Hepatocyte (in vitro differentiated cells): ENCODE measurements at places on chromosomes 7 and 10.

DNA sequence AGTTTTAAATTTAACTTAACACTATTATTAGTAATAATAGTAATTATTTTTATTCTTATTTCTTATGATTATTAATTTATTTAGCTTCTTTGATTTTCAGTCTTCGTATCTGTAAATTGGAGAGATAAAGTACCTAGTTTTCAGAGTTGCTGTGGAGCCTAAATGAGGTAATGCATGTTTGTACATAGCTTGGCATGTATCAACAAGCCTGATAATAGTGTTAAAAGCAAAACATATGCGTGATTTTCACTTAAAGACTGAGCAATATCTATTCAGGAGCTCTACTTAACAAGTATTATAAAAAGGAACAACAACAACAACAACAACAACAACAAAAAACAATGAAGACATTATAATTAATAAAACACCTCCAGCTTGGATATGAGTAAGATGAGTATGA, 12.4 kb downstream of the CALCR start:
- H3K27me3 ChIP-seq, result no peaks in the 10 kb centered on the region
- no peaks in the 10 kb centered on the region for H3K36me3 ChIP-seq
- no peaks in the 10 kb centered on the region for H3K4me1 ChIP-seq

- no peaks in the 10 kb centered on the region for H3K36me3 ChIP-seq
- H3K4me3 ChIP-seq, result no peak overlapping the region
- peaks cover 3% of the 10 kb centered on the region for H3K27me3 ChIP-seq
- no peak for DNase-seq
- no peak overlapping the region for H3K27ac ChIP-seq
- no peaks in the 10 kb centered on the region for H3K4me1 ChIP-seq
Measured at GRCh38 chr7:137609500-137609899, 237.3 kb downstream of the DGKI start.

- no peaks in the 10 kb centered on the region for H3K36me3 ChIP-seq
- H3K4me3 ChIP-seq, result no peak overlapping the region
- peaks cover 7% of the 10 kb centered on the region for H3K4me1 ChIP-seq
- no peak for DNase-seq
- H3K27ac ChIP-seq, result no peak overlapping the region
- H3K27me3 ChIP-seq, result no peaks in the 10 kb centered on the region
Measured at GRCh38 chr10:84428711-84429110, 100.3 kb downstream of the CCSER2 start.

DNA sequence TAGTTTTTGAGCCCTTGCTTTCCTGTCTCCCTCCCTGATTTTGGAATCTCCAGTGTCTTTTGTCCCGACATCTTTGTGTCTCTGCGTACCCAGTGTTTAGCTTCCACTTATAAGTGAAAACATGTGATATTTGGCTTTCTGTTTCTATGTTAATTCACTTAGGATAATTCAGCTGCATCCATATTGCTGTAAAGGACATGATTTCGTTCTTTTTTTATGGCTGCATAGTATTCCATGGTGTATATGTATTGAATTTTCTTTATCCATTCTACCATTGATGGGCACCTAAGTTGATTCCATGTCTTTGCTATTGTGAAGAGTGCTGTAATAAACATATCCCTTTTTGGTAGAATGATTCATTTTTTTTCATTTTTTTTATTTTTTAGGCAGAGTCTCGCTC, 48.3 kb downstream of the ADK start:
- H3K27me3 ChIP-seq, result no peaks in the 10 kb centered on the region
- no peaks in the 10 kb centered on the region for H3K4me1 ChIP-seq
- no peaks in the 10 kb centered on the region for H3K36me3 ChIP-seq
- no peak overlapping the region for H3K4me3 ChIP-seq
- DNase-seq, result no peak
- no peak overlapping the region for H3K27ac ChIP-seq

GRCh38 chr7:92682903-92683539, 92.8 kb upstream of the FAM133B start:
- peaks cover 29% of the 10 kb centered on the region for H3K4me1 ChIP-seq
- no peak for DNase-seq
- no peak overlapping the region for H3K4me3 ChIP-seq
- H3K36me3 ChIP-seq, result no peaks in the 10 kb centered on the region
- H3K27ac ChIP-seq, result peak overlapping the region; percentile 68

GRCh38 chr7:79452032-79452494, 1.4 kb downstream of the MAGI2 start:
- H3K27ac ChIP-seq, result peak overlapping the region; percentile 79
- no peaks in the 10 kb centered on the region for H3K27me3 ChIP-seq
- DNase-seq, result peak; percentile 93

- H3K27ac ChIP-seq, result no peak overlapping the region
- H3K4me3 ChIP-seq, result no peak overlapping the region
- DNase-seq, result no peak
- no peaks in the 10 kb centered on the region for H3K36me3 ChIP-seq
- H3K4me1 ChIP-seq, result no peaks in the 10 kb centered on the region
Measured at GRCh38 chr10:130884456-130884855, 427.1 kb downstream of the TCERG1L start.

DNA sequence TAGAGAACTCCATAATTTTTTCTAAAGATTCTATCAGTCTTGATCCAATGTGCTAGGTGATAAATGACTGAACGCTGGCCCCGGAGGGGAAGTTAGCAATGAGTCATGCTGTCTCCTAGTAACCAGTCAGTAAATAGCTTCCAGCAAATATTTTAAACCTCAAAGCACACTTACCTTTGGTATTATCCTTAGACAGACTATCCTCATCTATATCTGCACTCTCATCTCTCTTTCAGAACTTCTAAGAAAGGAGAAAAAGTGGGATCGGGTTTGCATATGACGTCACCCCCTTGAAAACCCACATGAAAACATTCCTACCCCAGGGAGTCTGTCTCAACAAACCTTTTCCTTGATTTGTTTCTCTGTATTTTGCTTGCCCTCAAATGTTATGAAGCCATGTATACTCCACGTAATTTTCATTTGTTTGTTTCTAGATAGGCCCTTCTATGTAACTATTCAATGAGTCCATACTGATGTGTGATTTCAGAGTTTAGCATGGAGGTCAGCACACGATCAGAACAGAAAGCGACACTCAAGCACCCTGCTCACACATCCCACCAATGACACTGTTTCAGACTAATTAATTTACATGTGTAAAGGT, 174.9 kb upstream of the NRP1 start:
- peaks cover 22% of the 10 kb centered on the region for H3K4me1 ChIP-seq
- H3K27me3 ChIP-seq, result no peaks in the 10 kb centered on the region
- no peaks in the 10 kb centered on the region for H3K36me3 ChIP-seq

DNA sequence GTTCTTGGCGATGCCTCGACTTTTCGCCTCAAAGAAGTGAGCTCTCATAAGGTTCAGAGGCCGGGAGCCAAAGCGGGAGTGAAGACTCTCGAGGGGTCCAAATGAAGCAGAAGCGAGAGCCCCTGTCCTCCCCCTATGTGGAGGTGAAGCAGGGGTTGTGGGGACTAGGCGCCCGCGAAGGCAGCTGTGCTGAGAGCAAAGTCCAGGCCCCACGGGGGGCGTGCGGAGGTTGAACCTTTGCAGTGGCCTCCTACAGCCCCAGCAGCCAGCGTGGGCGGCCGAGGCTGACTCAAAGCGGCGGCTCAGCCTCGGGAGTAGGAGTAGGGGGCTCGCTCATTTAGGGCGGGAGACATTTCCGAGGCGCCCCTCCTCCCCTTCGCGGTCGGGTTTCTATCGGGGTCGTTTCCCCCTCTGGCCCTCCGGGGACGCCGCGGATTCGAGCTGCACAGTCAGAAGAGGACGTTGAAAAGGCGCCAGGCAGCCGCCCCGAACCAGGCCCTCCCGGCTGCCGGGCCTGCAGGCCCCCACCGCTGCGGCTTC, 553 bp upstream of the ADD3 start:
- no peaks in the 10 kb centered on the region for H3K36me3 ChIP-seq
- H3K27ac ChIP-seq, result peak overlapping the region; percentile 98
- DNase-seq, result no peak
- peak overlapping the region; percentile 12 for H3K4me3 ChIP-seq
- H3K27me3 ChIP-seq, result no peaks in the 10 kb centered on the region

GRCh38 chr7:150365673-150366398, 2.8 kb upstream of the REPIN1 start:
- peaks cover 13% of the 10 kb centered on the region for H3K4me1 ChIP-seq
- no peaks in the 10 kb centered on the region for H3K36me3 ChIP-seq
- no peaks in the 10 kb centered on the region for H3K27me3 ChIP-seq
- no peak overlapping the region for H3K4me3 ChIP-seq

- H3K27ac ChIP-seq, result no peak overlapping the region
- H3K27me3 ChIP-seq, result no peaks in the 10 kb centered on the region
- DNase-seq, result no peak
- peaks cover 6% of the 10 kb centered on the region for H3K4me1 ChIP-seq
- no peaks in the 10 kb centered on the region for H3K36me3 ChIP-seq
Measured at GRCh38 chr10:100962351-100963080, 6.8 kb upstream of the SEMA4G start.

DNA sequence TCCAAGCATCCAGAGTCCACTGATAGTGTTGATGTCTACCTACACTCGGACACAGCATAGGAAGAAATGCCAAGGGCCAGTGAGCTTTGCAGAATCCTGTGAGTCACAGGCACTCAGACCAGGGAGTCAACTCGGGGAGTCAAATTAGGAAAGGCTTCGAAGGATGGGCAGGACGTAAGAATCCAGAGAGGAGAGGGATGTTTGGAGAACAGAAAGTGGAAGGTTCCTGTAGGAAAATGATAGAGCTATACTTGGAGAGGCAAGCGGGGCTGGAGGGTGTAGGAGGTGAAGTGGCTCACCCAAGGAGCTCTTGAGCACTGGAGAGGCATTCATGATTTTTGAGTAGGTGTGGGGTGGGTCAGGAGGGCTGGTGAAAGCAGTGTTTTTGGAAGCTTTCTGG, 3.0 kb downstream of the ZYX start:
- H3K27ac ChIP-seq, result no peak overlapping the region
- H3K4me3 ChIP-seq, result no peak overlapping the region
- no peaks in the 10 kb centered on the region for H3K27me3 ChIP-seq

- H3K36me3 ChIP-seq, result no peaks in the 10 kb centered on the region
- H3K27me3 ChIP-seq, result no peaks in the 10 kb centered on the region
- H3K27ac ChIP-seq, result no peak overlapping the region
- H3K4me3 ChIP-seq, result no peak overlapping the region
Measured at GRCh38 chr10:91296471-91296870, 76.0 kb downstream of the PCGF5 start.

DNA sequence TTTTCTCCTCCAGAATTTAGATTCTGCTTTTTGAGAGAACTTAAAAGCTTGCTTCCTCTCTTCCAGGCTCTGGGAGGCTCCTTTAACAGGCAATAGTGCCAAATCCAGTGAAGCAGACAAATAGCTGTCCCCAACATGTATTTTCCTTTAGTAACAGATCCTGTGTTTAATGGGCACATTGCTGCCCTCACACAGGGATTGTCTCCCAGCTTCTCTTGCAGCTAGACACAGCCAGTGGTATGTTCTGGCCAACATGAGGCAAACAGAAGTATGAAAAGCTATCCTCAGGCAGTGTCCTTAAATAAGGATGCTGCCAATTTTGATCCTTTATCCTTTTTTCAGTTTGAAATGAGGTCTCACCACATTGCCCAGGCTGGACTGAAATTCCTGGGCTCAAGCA, 38.2 kb downstream of the MALSU1 start:
- no peak overlapping the region for H3K4me3 ChIP-seq
- H3K27me3 ChIP-seq, result no peaks in the 10 kb centered on the region
- peaks cover 52% of the 10 kb centered on the region for H3K4me1 ChIP-seq
- no peak for DNase-seq
- H3K27ac ChIP-seq, result no peak overlapping the region

DNA sequence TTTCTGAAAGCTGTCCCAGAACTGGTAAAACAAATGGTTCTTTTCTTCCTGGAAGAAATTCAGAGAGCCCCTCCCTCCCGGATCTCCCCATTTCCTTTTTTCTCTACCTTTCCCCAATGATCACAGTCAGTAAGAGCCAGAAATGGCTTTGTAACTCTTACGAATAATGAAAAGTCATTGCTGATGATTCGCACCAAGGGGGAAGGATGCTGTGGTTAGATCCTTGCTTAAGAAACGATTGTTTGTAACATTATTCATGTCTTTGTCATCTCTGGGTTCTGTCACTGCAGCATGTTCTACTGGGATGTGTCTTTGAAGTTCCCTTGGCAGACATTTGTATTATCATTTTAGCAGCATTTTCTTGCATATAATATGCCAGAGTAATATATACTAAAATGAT, 138.9 kb downstream of the CACNB2 start:
- DNase-seq, result no peak
- H3K4me3 ChIP-seq, result no peak overlapping the region

DNA sequence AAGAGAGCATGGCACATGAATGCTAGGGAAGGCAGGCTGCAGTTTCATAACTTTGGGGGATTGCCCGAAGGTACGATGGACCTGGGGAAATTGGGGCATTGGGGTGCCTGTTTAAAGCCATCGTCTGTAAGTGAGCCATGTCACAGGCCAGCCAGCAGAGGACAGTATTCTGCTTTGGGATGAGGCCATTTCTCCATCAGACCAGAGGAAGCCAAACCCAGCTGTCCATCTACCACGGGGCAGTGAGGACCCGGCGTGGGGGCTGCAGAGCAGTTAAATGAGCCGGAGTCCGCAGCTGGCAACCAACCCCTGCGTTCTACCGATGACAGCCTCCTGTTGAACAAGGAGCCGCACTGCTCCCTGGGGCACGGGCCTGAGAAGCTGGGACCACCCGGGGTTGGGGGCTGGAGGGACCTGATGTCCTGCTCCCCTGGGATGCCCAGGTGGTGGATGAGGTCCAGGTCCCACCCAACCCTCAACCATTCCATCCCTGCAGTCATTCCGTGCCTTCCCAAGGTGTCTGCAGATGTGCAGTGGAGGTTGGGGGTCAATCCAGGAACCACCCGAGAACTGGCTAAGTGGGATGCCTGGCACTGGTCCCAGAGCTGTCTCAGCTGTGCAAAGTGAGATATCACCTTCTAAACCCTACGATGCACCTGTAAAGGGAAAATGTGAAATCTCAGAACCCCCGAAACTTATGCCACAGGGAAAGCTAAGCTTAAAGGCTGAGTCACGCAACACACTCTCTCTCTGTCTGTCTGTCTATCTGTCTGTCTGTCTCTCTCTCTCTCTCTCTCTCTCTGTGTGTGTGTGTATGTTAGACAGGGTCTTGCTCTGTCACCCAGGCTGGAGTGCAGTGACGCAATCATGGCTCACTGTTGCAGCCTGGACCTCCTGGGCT, 12.1 kb upstream of the RHBDD2 start:
- H3K27me3 ChIP-seq, result no peaks in the 10 kb centered on the region
- no peak overlapping the region for H3K27ac ChIP-seq
- no peaks in the 10 kb centered on the region for H3K4me1 ChIP-seq
- DNase-seq, result peak; percentile 76
- no peaks in the 10 kb centered on the region for H3K36me3 ChIP-seq

- H3K36me3 ChIP-seq, result no peaks in the 10 kb centered on the region
- peaks cover 11% of the 10 kb centered on the region for H3K4me1 ChIP-seq
- DNase-seq, result no peak
- H3K27ac ChIP-seq, result no peak overlapping the region
- H3K27me3 ChIP-seq, result no peaks in the 10 kb centered on the region
Measured at GRCh38 chr10:44952779-44953231, 6.8 kb upstream of the RASSF4 start.

GRCh38 chr7:31764462-31764861, 77.4 kb downstream of the PPP1R17 start:
- no peaks in the 10 kb centered on the region for H3K36me3 ChIP-seq
- H3K4me3 ChIP-seq, result no peak overlapping the region
- H3K27me3 ChIP-seq, result peaks cover 6% of the 10 kb centered on the region
- no peak overlapping the region for H3K27ac ChIP-seq
- no peak for DNase-seq

- peak overlapping the region; percentile 62 for H3K27ac ChIP-seq
- no peak overlapping the region for H3K4me3 ChIP-seq
- DNase-seq, result peak; percentile 16
- H3K27me3 ChIP-seq, result no peaks in the 10 kb centered on the region
Measured at GRCh38 chr7:18177815-18178660, 150.4 kb upstream of the PRPS1L1 start.
